ENCODE measurements at places on chromosomes 1 and 21. TPM values are rescaled to one million over a fixed set of nuclear protein-coding genes. Genes with fewer than 3 reads are reported as not detected.

DNA sequence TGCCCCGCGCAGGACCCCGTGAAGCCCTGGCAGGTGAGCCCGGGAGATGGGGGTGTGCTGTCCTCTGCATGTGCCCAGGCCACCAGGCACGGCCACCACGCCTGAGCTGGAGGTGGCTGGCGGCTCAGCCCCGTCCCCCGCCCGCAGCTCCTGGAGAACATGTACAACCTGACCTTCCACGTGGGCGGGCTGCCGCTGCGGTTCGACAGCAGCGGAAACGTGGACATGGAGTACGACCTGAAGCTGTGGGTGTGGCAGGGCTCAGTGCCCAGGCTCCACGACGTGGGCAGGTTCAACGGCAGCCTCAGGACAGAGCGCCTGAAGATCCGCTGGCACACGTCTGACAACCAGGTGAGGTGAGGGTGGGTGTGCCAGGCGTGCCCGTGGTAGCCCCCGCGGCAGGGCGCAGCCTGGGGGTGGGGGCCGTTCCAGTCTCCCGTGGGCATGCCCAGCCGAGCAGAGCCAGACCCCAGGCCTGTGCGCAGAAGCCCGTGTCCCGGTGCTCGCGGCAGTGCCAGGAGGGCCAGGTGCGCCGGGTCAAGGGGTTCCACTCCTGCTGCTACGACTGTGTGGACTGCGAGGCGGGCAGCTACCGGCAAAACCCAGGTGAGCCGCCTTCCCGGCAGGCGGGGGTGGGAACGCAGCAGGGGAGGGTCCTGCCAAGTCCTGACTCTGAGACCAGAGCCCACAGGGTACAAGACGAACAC, 1.8 kb downstream of the TAS1R3 start:
- H3K27ac ChIP-seq, result no peak overlapping the region
- H3K4me3 ChIP-seq, result no peak overlapping the region
- H3K27me3 ChIP-seq, result no peaks in the 10 kb centered on the region
- H3K36me3 ChIP-seq, result peaks cover 19% of the 10 kb centered on the region
- no peaks in the 10 kb centered on the region for H3K4me1 ChIP-seq

DNA sequence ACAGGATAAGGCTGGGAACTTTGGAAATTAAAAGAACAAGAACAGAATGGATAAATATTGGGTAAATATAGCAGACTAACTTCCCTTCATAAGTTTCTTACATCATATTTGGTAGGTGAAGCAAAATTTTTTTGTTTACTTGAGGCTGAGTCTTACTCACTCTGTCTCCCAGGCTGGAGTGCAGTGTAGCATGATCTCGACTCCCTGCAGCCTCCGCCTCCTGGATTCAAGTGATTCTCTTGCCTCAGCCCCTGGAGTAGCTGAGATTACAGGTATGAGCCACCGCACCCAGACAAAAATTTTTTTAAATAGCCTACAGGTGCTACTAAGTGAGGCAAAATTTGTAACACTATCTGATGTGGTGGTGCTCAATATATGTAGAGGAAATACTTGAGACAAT, 50.7 kb downstream of the TM2D1 start:
- H3K27ac ChIP-seq, result no peak overlapping the region
- H3K4me3 ChIP-seq, result no peak overlapping the region
- H3K36me3 ChIP-seq, result no peaks in the 10 kb centered on the region
- H3K4me1 ChIP-seq, result no peaks in the 10 kb centered on the region
- DNase-seq, result no peak
- no peaks in the 10 kb centered on the region for H3K27me3 ChIP-seq

- H3K27me3 ChIP-seq, result no peaks in the 10 kb centered on the region
- H3K27ac ChIP-seq, result no peak overlapping the region
- no peak for DNase-seq
- no peaks in the 10 kb centered on the region for H3K36me3 ChIP-seq
- H3K4me1 ChIP-seq, result no peaks in the 10 kb centered on the region
Measured at GRCh38 chr1:15592285-15592684, 7.4 kb upstream of the AGMAT start.

The IARS2 gene
- 41.0 TPM for total RNA-seq

The SPRR1B gene
- total RNA-seq, result not detected

The CSMD2 gene
- 10.9 TPM for total RNA-seq

The ARTN gene
- total RNA-seq, result not detected

Measured in ascending aorta (tissue), 2 donors.